ENCODE measurements at places on chromosomes 13 and 19. TPM values are rescaled to one million over a fixed set of nuclear protein-coding genes. Genes with fewer than 3 reads are reported as not detected.

ARL11 gene
- total RNA-seq: not detected

DCT gene
- not detected for total RNA-seq

TUBGCP3 gene
- total RNA-seq: 17.2 TPM

PEG3 gene
- 3.1 TPM for total RNA-seq

APOC4 gene
- not detected for total RNA-seq
